RKO (cell line): ENCODE measurements at places on chromosomes 1 and 21.

DNA sequence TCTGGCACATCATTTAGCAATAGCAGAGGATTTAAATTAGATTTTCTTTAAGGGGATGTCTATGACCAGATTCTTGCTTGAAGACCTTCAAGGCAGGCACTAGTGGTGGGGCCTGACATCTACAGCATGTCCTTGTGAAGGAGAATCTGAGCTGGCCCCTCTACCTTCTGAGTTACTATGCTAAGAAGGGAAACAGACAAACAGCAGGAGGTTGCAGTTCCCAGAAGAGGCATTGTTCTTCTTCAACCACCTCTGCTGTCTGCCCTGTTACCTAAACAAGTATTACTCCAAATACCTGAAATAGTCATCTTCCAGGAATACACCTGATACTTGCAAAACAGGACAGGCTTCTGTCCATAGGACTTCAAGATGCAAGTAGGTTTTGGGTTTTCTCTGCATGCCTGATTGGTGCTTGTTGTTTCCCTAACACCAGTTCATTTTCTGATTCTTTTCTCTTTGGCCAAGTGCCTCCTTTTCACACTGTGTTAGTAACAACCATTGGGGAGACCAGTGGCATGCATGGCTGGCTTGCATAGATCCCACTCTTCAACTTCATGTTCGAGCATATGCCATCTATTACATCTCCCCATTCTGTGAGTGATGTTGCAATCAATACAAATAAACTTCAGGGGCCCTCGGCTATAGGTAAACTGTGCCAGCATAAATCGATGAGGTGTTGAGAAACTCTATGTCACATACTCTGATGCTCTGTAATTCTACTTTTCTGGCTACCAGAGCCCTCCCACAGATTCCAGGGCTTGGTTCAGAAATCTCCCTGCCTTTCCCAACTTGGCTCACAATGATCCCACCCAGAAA, 93.0 kb upstream of the DUSP10 start:
- DNase-seq: no peak

- DNase-seq: peak; percentile 85
These were observed 18.8 kb upstream of the MAP1LC3C start for GRCh38 chr1:242017580-242018233.

- DNase-seq: no peak
These were observed 8.3 kb downstream of the CFHR2 start for GRCh38 chr1:196951711-196952394.

- DNase-seq: peak; percentile 66
These were observed 21.2 kb downstream of the SLC45A3 start for GRCh38 chr1:205658943-205659581.

DNA sequence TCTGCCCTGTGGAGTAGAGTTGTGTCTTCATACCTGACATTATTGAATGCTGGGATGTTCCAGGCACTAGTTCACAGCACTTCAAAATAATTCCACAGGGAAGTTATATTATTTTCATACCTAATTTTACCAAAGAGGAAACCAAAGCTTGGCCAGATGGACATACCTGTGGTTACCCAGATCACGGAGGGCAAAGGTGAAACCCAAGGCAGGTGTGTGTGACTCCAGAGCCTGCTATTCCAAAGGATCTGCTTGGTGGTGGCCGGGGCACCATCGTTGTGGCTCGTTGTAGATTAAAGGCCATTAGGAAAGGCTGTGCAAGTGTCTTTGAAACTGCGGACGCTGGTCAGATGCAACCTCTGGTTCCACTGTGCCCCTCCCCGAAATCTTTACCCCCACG, 108.6 kb downstream of the ZBTB18 start:
- no peak for DNase-seq

DNA sequence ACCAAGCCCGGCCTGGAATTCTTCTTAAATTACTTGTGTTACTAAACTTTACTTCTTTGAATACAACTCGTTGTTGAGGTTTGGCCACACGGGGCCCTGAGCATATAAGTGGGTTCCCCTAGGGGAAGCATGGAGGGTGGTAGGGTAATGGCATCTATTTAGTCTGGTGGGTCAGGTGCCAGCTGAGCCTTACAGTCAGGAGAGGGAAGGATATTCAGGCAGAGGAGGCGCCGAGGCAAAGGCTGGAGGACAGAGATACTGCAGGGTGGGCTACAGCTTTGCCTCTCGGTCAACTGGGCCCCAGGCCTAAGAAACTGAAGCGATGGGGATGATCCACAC, 424 bp upstream of the NECAP2 start:
- DNase-seq: peak; percentile 34

- no peak for DNase-seq
These were observed 34.6 kb upstream of the DOCK7 start for GRCh38 chr1:62722796-62723195.

- DNase-seq: no peak
These were observed 30.6 kb upstream of the NEK7 start for GRCh38 chr1:198125995-198126735.

DNA sequence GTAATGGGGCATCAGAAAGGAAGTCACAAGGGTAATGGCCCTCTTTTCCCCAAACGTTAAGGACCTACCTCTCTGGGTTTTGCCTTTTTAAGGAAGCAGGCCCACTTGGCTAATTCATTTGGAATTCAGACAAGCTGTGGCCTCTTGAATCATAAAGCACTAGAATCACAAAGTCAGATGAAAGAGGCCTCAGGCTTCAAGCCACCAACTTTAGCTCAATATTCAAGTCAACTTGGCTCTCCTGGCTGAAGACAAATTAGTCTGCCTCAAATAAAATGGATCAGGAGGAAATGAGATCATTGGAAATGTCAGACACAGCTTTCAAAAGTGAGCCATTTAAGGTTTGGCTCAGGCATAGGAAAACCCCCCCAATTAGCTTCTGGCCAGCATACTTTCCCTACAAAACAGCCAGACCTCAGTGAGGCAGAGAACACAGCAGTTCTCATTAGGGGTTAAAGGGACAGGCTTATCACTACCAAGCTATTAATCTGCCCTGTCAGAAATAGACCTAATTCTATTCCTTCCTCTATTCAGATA, 34.3 kb downstream of the SLC35D1 start:
- DNase-seq: no peak

GRCh38 chr1:2355373-2356261, 35.7 kb downstream of the MORN1 start:
- no peak for DNase-seq

DNA sequence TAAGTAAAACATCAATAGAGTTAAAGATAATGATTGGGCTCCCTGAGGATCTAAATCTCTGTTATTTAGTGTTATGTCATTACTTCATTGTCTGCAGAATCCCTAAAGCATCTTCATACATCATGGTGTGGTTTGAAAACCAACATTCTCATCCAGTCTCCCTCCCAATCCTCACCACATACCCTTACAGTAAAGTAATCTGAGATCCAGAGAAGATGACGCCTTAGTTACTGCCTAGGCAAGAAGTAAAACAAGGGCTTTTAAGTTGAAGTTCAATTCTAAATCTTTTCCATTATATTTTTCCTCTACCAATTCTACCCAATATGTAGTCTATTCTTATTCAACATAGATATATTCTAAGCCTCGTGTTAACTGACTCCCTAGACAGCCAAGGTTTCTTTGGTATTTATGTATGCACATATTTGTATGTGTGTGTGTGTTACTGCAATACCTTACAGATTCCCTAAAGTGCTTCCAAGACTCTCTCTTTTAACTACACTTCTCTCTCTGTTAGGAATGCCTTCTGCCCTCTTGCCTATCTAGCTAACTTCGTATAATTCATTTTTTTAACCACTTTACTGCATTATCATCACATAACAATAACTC, 17.3 kb downstream of the DPH5 start:
- DNase-seq: no peak

DNA sequence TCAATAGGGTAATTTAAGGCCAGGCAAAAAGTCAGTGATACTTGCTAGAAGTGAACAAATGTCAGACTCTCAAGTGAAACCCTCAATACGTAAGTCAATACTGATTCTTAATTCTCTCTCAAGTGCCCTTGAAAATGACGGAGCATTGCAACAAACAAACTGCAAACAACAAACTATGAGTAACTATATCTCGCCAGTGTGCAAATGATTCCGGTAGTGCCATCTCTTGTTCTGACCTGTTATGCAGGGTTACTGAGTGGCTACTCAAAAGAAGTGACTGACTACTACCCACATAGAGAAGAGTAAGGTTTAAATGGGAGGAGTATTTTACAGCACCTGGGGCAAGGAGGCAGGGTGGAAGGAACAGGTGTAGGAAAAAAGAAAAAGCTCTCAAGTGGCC, 1.6 kb downstream of the SLC19A2 start:
- DNase-seq: peak; percentile 75

- DNase-seq: peak; percentile 84
These were observed 20.4 kb downstream of the PRMT6 start for GRCh38 chr1:107076841-107077240.

- no peak for DNase-seq
These were observed 63.1 kb downstream of the ACOT7 start for GRCh38 chr1:6330410-6330911.

GRCh38 chr1:235865565-235866204, 1.0 kb downstream of the LYST start:
- DNase-seq: no peak

GRCh38 chr21:14995695-14996490, 68.9 kb downstream of the NRIP1 start:
- DNase-seq: no peak
